ENCODE measurements at places on chromosomes 4 and X.
A peak's percentile ranks its signal among the peaks of the same experiment; 100 is the strongest.

GRCh38 chrX:41001327-41001726 is 83.9 kb upstream of the USP9X start:
- DNase-seq, result no peak

GRCh38 chrX:9357518-9358114 is 107.2 kb upstream of the TBL1X start:
- peak; percentile 41 for DNase-seq

DNA sequence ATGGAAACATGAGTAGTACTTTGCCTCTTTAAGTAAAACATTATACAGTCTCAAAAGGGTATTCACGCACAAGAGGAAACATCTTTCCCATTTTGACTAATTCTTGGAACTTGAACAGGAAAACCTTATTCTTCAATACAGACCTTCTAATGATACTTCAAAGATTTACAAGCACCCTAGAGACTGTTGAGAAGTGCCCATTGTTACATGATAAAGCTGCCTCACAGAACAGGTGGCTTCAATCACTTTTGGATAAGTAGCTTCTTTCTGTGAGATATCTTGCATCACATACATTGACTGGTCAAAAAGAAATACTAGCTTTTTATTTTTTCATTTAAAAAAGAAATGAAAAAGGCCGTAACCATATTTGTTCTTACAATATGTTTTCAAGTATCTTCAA is 219.4 kb downstream of the EPHA5 start:
- no peak for DNase-seq

DNA sequence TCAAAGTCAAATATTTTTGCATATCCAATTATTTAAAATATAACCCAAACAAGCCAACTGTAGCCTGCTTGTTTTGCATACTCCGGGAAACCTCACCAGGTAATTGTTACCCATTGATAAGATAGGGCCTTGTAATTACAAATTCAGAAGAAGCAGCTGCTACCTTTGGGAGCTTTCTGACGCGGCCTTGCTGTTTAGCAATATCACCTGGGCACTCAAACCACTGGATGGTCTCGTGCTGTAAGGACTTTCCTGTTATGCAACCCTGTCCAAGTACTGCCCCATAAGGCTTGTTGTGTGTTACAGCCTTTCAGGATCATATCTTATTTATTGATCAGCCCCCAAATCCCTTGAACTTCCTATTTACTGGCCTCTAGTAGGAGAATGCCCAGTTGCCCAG is 52.1 kb downstream of the HS3ST1 start:
- DNase-seq, result no peak

DNA sequence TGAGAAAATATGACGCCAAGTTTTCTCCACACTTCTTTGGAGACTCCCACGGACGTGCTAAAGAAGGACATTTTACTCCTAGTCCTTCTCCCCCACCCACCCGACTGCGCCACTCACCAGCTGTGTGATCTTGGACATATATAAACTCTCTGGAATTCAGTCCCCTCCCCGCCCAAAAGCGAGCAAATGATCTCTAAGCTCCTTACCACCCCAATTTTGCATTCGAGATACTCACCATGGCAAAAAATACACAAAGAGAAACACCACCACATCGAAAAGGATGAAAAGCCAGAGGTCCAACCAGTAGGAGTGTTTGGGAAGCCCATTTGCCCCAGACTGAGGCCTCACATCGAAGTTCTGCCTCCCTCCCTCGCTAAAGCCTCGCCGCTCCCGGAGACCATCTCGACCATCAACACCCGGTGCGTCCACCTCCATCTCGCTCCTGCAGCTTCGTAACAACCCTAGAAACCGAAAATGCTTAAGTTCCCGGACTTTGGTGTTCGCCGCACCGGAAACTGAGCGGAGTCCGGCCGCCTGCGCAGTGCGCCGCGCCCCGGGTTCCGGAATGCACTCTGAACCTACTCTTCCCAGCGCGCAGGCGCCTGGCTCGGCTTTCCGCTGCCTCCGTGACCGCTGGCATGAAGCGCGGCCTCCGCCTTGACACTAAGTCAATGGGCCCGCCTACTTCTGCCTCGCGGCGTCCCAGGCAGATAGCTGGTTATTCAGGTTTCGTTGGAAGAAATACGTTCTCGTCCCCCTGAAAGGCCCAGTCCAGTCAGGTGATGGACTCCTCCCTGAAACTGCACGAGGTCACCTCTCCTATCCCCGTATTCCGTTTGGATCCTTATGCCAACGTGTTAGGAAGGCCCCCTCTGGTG is 21.6 kb downstream of the FABP2 start:
- DNase-seq, result peak; percentile 94

DNA sequence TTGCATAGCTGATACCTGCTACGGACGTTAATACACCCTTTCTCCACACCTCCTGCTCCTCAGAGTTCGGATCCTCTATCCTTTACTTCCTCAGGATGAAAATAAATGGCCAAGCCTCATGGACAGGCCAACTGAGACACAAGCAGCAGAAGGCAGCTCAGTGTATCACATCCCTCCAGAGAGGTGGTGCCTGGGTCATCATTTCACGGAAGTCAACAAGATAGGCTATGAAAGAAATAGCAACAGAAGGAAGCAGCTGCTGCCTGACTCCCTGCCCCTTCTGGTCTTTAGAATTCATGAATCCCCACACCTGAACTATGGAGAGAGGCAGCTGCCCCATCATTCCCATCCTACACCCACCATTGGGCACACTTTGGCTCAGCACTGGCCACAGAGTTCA is 267.1 kb upstream of the ETNPPL start:
- no peak for DNase-seq

- no peak for DNase-seq
These were observed 51.2 kb downstream of the INTS12 start for GRCh38 chr4:105657117-105657765.

DNA sequence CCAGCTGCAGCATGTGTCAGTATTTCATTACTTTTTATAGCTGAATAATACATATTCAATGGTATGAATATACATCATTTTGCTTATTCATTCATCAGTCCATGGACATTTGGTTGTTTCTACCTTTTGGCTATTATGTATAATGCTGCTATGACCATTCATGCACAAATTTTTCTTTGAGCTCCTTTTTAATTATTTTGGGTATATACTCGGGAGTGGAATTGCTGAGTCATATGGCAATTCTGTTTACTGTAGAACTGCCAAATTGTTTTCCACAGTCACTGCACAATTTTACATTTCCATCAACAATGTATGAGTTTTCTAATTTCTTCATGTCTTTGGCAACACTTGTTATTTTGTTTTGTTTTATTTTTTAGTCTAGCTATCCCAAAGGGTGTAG is 405.9 kb upstream of the PITX2 start:
- no peak for DNase-seq

GRCh38 chr4:10619855-10620254 is 64.7 kb downstream of the CLNK start:
- DNase-seq, result no peak

DNA sequence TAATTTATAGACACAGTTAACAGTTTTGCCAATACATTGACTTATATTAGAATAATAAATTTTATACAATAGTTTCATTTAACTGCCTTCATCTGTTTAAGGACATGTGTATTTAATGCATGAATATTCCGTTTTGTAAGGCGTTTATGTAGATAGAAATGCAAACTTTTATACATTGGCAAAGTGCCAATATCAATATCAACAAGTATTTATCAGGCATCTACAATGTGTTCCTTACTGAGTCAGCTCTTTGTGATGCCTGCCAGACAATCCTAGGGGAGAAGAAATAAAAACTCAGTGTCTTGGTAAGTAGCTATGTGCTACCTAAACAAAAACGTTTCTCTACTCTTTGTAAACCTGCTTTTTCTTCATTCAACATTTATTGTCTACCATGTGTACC is 1142.2 kb downstream of the C4orf33 start:
- no peak for DNase-seq

GRCh38 chr4:38529189-38530115 is 134.5 kb upstream of the KLF3 start:
- DNase-seq, result peak; percentile 93

DNA sequence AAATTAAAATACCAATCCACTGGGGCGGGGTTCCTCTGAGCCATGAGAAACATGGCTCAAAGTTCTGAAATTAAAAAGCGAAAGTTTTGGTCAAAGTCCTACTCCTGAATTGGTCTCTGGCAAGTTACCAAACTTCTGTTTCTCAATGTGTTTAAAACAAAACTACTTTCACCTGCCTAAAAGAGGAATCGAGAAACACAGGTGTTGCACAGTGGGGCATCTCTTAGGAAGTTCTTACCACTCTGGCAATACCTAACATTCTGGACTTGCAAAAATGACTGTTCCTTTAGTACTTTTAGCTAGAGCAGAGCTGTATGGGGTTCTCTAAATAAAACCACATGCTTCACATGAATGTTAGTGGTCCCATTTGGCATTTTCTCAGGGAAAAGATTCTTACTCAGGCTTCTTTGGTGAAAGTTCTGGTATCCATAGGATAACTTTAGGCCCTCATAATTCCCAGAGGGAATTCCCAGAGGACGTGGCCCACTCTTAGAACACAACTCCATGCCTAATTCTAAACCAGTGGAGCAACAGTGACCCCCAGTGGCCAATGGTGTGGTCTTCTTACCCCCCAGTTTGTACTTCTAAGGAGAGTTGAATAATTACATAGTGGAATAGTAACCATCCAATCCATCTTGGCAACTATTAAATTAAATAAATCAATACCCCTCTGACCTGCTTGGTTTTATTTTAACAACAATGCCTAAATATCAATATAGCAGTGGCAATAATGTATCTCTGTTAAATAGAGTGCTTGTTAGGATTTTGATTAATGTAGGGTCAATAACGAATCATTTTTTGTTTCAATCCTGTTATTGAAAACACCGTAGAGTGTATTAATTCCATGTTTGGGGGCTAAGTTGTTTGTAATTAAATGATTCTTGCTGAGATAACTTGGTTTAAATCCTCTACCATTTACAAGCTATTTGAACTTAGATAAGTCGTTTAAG is 21.9 kb downstream of the BMP3 start:
- DNase-seq, result peak; percentile 73

GRCh38 chrX:13891377-13892140 is 74.7 kb upstream of the GPM6B start:
- DNase-seq, result no peak

DNA sequence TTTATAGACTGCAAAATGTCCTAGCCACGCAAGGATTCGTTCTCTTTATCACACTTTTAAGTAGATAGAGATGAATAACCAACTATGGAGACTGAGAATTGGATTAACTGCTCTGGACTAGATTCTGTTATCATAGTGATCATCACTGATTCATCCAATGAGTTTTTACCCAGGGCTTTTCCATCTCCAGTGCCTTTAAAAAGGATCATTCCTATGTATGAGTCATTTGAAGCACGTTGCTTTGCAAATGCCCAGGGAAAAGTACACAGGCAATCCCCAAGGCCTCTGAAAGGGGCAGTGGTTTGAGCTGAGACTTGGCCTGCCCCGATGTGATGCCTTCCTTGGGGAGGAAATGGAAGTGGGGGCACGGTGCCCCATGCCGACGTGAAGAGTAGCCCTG is 122.7 kb upstream of the PSAPL1 start:
- DNase-seq, result no peak

GRCh38 chr4:151169223-151169622 is 69.8 kb downstream of the RPS3A start:
- no peak for DNase-seq

DNA sequence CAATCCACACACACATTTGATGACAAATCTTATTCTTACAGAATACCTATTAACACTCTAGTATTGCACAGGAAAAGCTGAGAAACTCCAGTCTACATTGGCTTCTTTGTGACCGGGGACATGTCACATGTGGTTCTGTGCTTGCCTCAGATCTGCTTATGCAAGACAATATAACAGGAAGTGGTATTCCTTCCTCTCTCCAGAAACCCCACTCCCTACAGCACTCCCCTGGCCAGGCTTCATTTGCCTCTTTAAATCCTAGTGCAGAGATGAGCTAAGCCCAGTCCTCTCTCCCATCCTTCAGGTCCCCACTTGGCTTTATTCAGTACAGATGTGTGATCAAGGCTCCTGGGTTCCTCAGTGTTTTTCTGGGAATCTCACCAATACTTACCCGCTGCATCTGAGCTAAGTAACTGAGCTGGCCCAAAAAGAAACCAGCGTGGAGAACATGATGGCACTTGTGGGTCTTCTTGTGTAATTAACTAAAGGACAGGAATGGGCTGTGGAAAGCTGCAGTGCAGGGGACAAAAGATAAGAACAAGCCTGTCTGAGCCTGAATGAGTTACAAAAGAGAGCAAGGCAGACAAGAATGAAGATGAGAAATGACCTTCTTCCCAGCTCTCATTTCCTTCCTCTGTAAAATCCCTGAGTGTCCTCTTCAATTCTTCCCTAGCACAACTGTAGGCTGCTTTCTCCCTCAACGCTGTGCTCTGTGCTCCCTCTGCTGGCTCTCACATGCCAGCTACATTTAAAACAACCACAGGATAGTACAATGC is 105.6 kb downstream of the HNRNPD start:
- peak; percentile 72 for DNase-seq

DNA sequence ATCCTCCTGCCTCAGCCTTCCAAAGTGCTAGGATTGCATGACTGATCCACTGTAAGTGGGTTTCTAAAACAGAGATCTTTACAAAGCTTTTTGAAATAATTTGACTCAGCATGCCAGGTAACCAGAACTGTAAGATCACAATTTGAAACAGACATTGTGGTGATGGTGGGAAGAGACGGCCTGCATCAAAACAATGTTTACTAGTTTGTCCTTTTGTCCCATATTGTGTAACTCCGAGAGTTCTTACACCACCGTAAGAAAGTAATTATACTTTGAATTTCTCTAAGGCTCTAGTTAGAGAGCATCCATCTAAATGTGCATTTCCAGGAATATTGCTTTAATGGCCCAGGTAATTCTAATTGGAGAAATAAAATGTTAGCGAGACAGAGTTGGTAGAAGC is 594 bp upstream of the ARHGAP24 start:
- no peak for DNase-seq

GRCh38 chr4:149161247-149161646 is 654.4 kb downstream of the IQCM start:
- no peak for DNase-seq

- DNase-seq, result no peak
These were observed 53.0 kb downstream of the MAPK10 start for GRCh38 chr4:86306816-86307215.

DNA sequence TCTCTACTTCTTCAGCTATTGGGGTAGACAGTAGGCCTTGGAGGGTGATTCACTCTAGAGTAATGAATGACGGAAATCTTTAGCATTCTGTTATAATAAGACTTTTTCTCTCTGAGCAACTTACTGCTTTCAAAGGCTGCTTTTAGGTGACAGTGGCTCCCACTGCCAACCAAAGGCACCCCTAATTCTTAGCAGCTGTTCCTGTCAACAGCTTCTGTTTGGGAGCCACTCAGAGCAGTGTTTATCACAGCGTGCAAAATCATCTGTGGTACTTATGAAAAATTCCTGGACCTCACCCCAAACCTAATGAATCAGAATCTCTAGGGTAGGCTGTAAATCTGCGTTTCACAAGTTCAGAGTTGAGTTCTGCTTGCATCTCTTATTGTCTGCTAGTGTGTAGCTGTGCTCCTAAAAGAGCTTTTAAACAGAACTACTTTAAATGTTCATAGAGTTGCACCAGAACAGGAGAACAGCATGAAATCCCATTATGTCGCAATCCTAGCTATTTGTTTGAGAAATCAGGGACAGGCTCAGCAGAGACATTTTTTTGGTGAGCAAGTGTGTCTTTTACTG is 52.8 kb upstream of the POU4F2 start:
- DNase-seq, result no peak

Data from common myeloid progenitor, CD34-positive (primary cell).